Activated CD8-positive, alpha-beta T cell treated with anti-CD3 and anti-CD28 coated beads for 36 hours (primary cell): ENCODE measurements at places on chromosomes 6 and 20. TPM values are rescaled to one million over a fixed set of nuclear protein-coding genes. Genes with fewer than 3 reads are reported as not detected.

GRCh38 chr6:8080362-8081151, 16.4 kb upstream of the BLOC1S5 start:
- peaks cover 53% of the 10 kb centered on the region for H3K36me3 ChIP-seq
- no peak for DNase-seq
- H3K27me3 ChIP-seq, result no peaks in the 10 kb centered on the region
- H3K4me3 ChIP-seq, result no peak overlapping the region
- H3K4me1 ChIP-seq, result peaks cover 23% of the 10 kb centered on the region
- H3K27ac ChIP-seq, result no peak overlapping the region

DNA sequence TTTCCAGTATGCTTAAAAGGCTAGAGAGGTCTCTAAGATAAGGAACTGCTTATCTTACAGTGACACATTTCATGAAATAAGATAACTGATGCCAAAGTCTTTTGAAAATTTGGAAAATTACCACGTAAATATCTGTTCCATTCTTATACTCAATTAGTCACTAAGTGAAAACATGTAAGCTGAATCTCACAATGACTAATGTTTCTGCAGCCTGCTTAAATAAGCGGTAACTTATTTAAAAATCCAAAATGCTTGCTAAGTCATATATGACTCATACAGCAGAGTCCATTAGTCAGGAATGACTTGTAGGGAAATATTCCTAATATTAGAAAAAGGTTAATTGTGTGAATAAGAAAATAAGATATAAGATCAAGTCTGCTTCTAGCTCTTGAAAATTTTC, 27.8 kb upstream of the LGSN start:
- DNase-seq, result no peak
- peaks cover 4% of the 10 kb centered on the region for H3K4me1 ChIP-seq
- H3K27me3 ChIP-seq, result peaks cover 3% of the 10 kb centered on the region
- H3K4me3 ChIP-seq, result no peak overlapping the region
- H3K27ac ChIP-seq, result no peak overlapping the region

DNA sequence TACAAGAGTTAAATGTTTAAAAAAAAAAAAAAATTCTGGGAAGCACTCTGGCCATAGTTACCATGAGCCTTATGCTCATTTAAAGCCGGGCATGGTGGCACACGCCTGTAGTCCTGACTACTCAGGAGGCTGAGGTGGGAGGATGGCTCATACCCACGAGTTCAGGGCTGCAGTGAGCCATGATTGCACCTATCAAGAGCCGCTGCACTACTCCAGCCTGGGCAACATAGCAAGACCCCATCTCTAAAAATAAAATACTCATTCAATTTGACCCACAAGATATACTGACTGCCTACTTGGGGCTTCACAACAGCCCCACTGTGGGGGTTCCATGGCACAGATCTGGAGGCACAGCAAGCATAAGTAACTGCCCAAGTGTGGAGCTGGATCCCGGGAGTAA, 112.0 kb upstream of the NFATC2 start:
- H3K27ac ChIP-seq, result no peak overlapping the region
- H3K27me3 ChIP-seq, result no peaks in the 10 kb centered on the region
- no peak overlapping the region for H3K4me3 ChIP-seq
- no peak for DNase-seq
- no peaks in the 10 kb centered on the region for H3K36me3 ChIP-seq

DNA sequence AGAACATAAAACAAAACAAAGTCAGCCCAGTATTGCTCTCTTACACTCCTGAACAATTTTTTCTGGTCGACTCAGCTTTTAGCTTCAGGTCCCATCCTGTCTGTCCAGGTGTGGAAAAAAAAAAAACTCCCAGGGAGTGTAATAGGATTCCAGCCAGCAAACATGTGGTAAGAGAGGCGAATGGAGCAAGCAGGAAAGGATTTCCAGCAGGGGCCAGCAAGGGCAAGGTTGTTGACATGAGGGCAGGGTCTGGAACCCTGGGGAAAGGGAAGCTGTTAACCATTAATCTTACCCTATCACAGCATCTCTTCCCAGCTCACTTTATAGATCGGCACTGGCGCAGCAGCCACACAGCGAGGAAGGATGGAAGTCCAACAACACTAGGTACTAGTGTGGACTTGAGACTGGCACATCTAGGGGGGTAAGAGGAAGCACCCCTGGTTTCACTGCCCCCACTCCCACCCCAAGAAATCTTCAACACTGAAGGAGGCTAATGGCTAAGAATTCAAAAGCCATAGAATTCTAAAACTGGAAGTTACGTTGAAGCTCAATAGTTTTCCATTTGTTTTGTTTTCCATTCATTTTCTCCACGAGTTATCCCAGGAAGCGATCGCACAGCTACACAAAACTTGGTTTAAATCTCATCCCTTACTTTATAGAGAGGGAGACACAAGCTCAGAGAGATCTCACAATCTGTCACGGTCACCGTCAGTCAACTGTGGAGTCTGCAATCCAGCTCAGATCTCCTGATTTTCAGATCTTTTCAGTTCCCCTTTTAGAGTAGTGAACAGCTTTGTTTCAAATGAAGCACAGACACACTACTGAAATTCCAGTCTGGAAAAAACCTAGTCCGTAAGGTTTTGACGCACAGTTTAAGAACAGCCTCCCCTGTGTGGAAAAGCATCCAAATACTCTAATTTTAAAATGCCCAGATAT, 53.3 kb downstream of the SLC22A23 start:
- no peak overlapping the region for H3K27ac ChIP-seq
- H3K4me3 ChIP-seq, result no peak overlapping the region

- no peak overlapping the region for H3K4me3 ChIP-seq
- no peak for DNase-seq
- peaks cover 3% of the 10 kb centered on the region for H3K27me3 ChIP-seq
- no peaks in the 10 kb centered on the region for H3K36me3 ChIP-seq
- no peaks in the 10 kb centered on the region for H3K4me1 ChIP-seq
These were observed 643.8 kb downstream of the DHX35 start for GRCh38 chr20:39605908-39606307.

Gene LAMA2
- 1.5 TPM for total RNA-seq

Gene SIRPA
- total RNA-seq, result 0.09 TPM
